ENCODE measurements at places on chromosomes 1 and 21.

DNA sequence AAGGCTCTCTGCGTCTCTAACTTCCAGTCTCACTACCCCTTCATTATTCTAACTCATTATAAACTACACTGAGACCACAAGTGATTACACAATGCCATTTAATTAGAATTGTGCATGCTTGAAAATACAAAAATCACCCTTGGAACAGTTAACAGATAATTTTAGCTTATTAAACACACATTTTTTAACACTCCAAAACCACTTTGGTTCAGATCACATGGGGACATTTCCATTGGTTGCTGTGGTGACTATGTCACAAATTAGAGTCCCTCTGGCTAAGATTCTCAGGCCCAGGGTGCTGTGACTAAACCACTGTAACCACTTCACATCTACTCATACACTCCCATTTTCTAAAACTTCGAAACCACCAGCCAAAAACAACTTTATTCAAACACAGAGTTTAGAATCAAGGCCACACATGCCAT lies 43.0 kb downstream of the JAK1 start:
- DNase-seq = no peak

GRCh38 chr1:157390651-157391050 lies 161.7 kb downstream of the FCRL5 start:
- no peak for DNase-seq

- DNase-seq = no peak
Observed at GRCh38 chr1:190679454-190679853, 201.8 kb upstream of the BRINP3 start.

- no peak for DNase-seq
Observed at GRCh38 chr1:115712911-115713609, 55.5 kb downstream of the CASQ2 start.

- no peak for DNase-seq
Observed at GRCh38 chr1:213135572-213135971, 84.5 kb downstream of the RPS6KC1 start.

DNA sequence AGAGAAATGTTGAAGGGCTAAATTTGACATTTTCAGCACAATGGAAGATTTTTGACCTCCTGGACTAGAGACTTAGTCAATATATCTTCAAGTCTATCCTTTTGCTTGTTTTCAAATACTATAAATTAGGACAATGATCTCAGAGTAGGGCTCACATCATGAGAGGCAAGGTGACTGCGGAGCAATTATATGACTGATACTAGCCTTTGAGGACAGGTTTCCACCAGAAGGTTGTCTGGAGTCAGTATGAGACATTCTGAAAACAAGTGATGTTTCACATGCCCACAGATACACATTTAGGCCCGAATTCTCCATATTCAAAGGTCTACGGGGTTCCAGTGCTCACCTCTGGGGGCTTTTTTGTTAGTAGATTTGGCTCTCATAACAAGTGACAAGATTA lies 142.3 kb upstream of the SAMSN1 start:
- no peak for DNase-seq

DNA sequence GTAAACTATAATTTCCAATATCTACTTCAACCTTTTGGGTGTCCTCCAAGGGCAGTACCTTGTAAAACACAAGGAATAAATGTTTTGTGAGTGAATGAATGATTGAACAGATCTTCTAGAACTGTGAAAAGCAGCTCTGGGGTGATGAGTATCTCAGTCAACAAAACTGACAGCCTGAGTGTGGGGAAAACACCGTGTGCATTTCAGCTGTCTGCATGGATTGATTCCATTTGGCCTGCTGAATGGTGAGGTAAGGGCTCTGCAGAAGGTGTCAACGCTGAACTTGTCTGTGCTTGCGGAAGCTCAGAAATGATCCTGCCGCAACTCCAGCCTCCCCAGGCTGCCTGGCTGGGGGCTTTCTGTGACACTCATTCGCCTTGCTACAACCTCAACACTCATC lies 7.4 kb upstream of the AGMAT start:
- DNase-seq = no peak

- no peak for DNase-seq
Observed at GRCh38 chr1:177065430-177065829, 99.1 kb downstream of the ASTN1 start.

DNA sequence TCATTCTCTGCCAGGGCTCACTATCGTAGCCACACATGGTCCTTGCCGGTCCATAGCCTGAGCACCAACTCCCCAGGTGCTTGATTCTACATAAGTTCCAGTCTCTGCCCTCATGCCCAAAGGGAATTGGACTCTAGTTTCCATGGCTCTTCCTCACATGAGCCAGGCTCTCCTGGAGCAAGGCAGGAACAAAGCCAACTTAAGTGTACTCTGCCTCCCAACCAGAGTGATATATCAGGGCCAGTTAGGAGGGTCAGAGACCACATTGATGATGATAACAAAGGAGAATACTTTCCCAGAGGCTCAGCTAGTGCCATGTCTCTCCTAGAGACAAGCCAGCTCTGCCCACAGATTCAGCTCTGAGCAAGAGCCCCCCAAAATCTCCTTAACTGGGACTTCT lies 70.9 kb downstream of the ERI3 start:
- DNase-seq = no peak

GRCh38 chr1:31627930-31628559 lies 10.6 kb downstream of the HCRTR1 start:
- DNase-seq = peak; percentile 35

DNA sequence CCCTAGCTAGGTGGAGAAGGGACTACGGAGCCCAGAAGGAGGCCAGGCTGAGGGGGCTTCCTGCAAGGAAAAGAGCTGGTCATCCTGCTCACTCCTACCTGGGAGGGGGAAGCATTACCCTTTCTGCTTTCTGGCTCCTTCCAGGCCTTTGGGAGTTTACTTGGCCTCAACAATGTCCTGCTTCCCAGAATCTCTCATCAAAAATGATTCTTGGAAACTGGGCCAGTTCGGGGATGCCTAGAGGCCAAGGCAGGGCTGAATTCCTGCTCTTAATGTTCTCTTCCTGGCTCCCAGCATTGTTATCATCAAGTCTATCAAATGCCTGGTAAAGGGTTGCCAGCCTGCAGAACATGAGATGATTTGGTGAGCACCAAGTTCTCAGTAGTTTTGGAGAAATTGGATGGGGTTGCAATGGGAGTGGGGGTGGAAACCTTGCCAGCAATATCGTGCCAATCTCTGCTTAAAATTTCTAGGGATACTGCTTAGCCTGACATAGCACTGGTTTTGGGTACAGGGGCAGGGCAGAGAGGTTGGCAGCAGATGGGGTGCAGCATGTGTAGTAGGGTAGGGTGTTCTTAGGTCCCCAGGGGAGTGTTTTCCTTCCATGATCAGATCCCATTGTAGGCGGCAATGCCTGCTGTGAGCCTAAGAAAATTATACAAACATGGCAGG lies 7.7 kb upstream of the PAFAH2 start:
- DNase-seq = no peak

DNA sequence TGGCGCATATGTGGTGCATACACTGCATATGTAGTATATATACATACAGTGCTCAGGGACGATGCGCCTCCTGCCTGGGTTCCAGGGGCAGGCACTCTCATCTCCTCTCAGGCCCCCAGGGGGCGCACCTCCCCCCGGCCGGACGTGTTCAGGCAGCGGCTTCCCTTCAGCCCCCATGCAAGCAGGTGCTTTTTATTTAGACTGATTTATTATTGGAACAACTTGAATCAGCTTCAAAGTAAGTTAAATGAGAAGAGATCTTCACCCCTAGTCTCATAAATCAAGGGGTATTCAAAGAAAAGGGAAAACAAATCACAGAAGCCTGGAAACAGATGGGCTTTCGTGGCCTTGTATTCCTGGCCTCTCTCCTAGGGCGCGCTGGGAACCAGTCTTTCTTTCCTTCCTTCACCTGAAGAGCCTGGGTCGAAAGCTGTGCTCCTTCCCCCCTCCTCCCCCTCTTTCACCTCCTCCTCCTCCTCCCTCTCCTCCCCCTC lies 64.6 kb downstream of the UBIAD1 start:
- DNase-seq = no peak

- no peak for DNase-seq
Observed at GRCh38 chr1:118973032-118973431, 15.1 kb downstream of the TBX15 start.

- DNase-seq = no peak
Observed at GRCh38 chr1:198660341-198661261, 21.8 kb downstream of the PTPRC start.

GRCh38 chr1:245256528-245256927 lies 101.7 kb downstream of the KIF26B start:
- DNase-seq = no peak

DNA sequence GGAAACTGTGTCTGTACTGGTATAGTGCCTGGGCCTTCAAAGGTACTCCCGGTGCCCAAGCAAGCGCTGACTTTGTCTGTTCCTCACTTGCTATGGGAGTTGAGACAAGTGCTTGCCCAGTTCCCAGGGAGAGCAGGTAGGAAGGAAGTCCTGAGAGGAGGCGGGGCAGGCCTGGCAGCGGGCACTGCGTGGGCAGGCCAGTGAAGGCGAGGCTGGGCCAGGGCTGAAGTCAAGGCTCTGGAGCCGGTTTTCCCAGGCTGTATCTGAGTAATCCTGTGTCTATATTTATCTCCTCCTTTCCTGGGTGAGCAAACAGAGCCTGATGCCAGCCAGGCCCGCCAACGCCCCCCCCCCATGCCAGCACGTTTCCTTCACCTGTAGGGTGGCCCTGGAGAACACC lies 15.9 kb upstream of the EDN2 start:
- no peak for DNase-seq

GRCh38 chr21:33816174-33816573 lies 99.4 kb downstream of the ATP5PO start:
- no peak for DNase-seq

GRCh38 chr21:36976882-36977651 lies 10.6 kb upstream of the HLCS start:
- DNase-seq = no peak

GRCh38 chr1:15254559-15254958 lies 7.5 kb downstream of the FHAD1 start:
- DNase-seq = no peak

DNA sequence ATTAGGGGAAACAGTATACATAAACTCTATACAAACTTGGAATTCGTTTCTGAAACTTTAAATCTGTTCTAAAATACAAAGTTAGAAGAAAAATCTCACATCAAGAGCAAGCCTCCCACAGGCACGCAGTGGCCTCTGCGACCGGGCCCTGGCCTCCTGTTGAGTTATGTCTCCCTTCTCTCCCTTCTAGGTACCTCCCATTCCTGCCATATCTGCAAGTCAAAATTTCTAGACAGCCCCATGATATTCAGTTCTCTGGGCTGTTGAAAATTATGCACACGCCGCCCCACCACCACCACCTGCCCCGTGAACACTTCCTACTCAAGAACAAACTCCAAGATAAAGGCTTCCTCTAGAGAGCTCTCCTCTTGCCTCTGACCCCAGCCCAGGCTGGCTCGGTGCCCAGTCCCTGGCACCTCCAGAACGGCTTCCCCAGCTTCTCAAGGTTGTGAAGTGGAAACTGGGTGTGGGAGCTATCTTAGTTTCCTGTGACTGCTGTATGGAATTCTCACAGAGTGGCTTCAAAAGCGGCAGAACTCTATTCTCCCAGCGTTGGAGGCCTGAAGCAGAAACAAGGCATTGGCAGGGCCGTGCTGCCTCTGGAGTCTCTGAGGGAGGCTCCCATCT lies 37.7 kb upstream of the LRP8 start:
- DNase-seq = no peak

DNA sequence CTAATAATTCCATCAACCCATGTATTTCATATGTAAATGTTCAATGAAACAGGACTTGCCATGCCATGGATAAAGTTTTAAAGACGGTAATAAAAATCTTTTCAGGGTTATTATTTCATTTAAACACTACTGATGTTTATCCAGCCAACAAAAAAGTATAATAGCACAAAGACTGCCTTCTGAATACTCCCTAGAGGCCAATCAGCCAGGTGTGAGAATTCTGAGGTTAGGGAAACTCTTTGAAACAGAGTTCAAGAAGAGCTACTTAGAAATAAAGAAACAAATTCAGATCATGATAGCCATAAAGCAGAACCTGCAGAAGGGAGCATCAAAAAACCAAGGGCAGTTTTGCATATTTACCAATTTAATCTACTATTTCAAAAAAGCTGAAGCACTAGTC lies 48.7 kb downstream of the AKT3 start:
- DNase-seq = no peak

GRCh38 chr1:27522432-27523336 lies 32.7 kb upstream of the WASF2 start:
- DNase-seq = peak; percentile 92

GRCh38 chr1:11868331-11868980 lies 9.7 kb upstream of the NPPB start:
- no peak for DNase-seq

DNA sequence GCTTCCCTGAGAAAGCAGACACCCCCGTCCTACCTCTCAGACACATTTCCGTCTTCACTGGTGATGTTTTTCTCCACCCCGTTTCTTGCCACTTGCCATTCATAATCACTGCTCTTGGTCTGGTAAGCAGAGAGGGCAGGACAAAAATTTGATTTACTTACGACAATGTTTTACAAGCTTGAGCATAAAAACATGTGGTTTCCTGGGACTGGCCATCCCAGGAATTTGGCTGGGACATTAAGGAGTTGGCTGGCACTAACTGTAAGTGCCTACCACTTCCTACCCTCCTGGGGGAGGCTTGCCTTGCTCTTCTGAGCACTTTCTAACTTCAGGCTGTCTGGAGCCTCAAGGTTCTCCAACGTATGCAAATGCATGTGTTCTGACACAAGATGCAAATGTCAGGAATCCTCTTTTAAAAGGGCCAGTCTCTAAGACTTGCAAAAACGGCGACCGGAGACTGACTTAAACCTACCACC lies 24.2 kb downstream of the ZBTB18 start:
- DNase-seq = no peak

GRCh38 chr1:80534606-80535360 lies 1266.0 kb upstream of the ADGRL2 start:
- DNase-seq = no peak

DNA sequence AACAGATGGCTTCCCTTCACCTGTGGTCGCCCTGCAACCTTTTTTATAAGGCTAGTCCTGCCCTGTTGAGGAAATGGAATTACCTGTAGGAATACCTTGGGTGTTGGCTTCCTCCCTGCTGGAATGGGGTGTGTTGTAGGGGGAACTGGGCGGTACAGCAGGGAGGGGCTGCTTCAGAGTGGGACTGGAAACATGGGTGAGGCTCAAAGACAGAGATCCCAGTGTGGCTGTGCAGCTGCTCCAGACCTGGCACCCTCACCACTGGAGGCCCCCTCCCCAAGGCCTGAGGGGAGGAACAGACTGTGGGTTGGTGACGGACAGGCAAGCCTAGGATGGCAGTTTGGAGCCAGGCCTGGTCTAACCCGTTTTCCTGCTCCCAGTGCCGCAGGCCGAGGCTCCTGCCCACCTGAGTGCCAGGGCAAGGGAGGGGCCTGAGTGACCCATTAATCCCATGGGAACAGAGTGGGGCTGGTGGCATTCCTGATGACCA lies 4.5 kb downstream of the EFNA3 start:
- DNase-seq = no peak

- no peak for DNase-seq
Observed at GRCh38 chr1:204645666-204646065, 39.9 kb downstream of the LRRN2 start.
